ENCODE measurements at places on chromosomes 6 and 20.

DNA sequence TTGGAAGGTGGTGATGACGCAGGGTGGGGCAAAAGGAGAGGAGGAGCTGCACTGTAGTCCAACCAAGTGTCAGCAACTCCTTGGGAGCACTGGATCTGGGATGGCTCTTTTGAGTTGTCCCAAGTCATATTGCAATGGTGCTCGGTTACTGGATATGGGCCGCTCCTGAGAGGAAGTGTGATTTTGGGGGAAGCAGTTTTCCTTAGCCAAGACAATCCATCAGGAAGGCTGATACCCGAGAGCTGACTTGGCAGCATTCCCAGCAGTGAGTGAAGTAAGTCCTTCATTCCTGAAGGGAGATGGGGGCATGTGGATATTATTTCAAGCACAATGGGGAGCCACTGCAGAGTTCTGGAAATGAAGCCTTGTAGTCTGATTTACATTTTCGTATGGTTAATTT, 354.1 kb downstream of the RFPL4B start:
- DNase-seq: no peak

DNA sequence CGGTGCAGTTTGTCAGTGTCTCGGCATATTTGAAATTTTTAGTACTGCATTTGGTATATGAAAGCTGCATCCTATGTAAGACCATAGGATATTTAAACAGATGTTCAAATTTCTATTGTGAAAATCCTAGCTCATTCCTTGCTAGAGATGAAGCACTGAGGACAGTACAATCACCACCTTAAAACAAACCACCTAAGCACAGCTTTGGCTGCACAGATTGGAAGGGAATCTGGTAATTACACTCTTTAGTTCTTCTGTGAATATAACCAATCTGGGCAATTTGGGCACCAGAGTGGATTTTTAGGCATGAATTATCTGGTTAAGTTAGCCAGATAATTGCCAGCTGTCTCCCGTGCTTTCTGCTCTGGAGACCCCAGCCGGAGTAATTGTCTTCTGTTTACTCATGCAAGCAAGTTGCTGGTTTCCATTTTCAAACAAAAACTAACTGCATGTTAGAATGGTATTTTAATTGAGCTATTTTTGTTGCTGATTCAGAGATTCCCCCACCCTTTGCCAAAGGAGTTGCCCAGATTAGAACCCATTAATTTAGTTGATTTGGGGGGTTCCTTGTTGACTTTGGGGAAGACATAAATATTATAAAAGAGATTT, 36.9 kb downstream of the E2F3 start:
- no peak for DNase-seq

- DNase-seq: no peak
These were observed 6.7 kb upstream of the BEND3 start for GRCh38 chr6:107121964-107122495.

GRCh38 chr20:64027981-64028685, 7.8 kb upstream of the C20orf204 start:
- DNase-seq: no peak

DNA sequence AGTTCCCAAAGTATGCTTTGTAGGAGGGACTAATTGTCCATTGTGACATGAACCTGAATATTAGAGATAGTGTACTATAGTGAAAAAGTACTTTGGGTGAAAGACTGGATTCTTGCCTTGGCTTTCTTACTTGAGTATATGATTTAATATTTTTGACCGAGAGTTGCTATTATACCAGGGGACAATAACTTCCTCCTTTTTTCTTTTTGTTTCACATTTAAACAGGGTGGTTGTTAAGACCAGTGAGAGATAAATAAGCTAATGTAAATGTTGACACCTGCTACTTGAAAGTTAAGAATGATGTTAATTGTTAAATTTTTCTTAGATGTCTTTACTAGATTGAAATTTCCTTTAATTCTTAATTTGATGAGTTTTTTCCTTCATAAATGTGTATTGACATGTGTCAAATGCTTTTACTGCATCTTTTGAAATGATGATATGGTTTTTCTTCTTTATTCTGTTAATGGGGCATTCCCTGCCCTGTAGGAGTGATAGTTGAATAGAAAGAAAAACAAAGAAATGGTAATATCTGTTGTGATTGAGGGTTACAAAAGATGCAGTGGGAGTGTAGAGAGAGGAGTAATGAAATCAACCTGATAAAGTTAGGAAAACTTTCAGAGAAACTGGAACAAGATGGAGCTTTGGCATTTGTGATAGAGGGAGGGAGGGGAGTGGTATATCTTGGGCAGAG, 48.4 kb downstream of the ZFAND3 start:
- no peak for DNase-seq

DNA sequence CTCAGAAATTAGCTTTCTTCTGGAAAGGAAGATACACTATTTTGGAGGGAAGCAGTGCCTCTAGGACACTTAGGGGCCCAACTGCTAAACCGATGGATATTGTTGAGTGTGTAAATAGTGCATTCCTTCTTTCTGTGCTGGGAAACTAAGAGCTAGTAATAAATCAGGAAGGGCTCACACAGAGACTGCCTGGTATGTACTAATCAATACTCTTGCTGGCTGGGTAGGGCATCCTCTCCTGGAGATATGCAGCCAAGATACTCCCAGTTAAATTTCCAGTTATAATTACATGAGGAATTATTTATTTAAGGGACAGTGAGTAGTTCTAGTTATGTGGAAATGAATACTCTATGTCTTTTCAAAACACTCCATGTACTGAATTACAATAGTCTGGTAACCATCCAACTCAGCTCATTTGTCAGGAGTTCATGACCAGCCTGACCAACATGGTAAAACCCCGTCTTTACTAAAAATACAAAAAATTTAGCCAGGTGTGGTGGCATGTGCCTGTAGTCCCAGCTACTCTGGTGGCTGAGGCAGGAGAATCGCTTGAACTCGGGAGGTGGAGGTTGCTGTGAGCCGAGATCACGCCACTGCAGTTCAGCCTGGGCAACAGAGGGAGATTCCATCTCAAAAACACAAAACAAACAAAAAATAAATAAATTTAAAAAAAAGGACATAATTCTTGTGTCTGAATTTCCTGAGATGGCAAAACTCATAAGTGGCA, 100.0 kb downstream of the OR2B2 start:
- no peak for DNase-seq

DNA sequence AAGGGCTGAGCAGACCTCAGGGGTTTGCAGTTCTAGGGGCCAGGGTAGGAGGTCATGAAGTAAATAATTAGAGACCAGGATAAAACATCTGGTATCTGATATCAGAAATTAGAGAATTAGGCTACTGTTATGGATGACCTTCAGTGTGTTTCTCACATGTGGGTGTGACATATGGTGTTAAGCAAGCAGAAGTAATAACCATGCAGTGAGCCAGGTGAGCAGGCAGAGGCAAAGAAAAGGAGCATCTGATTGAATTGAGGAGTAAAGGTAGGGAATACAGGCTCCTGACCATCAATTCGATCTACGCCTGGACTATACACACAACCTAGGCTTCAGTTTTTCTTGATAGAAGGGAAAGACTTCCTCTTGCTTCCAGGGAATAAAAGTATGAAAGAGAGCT, 34.7 kb upstream of the MAP3K7 start:
- DNase-seq: no peak

DNA sequence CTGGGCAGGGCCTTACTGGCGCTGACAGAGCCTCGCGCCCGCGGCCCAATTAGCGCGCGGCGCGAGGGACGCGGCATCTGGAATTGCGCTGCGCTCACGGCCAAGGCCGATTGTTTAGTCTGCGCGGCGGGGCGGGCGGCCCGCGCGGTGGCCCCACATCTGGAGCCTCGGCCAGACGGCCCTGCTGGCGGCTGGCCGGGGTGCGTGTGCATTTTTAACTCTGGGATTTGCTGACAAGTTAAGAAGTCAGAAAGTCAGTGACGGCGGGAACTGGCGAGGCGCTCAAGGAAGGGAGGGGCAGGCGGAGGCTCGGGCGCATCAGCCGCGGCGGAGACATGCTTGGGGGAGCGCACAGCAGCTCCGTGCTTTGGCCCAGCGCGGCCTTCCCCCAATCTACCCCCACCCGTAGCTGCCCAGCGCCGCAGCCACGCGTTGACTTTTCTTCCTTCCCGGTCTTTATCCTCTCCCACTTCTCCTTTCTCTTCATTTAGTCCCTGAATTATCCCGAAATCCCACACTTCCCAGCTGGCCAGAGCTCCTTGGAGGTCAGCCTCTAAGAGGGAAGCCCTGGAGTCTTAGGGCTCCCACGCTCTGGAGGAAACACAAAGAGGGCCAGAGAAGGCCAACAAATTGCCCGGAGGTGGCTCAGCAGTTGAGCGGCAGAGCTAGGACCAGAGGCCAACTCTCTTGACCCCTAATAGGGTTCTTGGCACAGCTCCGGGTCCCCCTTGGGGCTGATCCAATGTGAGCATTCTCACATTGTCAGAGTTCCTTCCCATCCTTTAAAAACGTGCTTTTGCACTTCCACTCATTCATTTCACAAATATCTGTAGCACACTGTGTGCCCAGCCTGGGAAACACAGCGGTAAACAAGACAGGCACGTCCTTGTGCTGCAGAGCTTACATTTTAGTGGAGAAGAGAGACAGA, 40.8 kb upstream of the FOXP4 start:
- no peak for DNase-seq

GRCh38 chr20:37901654-37902503, 1.0 kb upstream of the VSTM2L start:
- no peak for DNase-seq

- DNase-seq: no peak
These were observed 400.6 kb downstream of the ESR1 start for GRCh38 chr6:152207915-152208714.

DNA sequence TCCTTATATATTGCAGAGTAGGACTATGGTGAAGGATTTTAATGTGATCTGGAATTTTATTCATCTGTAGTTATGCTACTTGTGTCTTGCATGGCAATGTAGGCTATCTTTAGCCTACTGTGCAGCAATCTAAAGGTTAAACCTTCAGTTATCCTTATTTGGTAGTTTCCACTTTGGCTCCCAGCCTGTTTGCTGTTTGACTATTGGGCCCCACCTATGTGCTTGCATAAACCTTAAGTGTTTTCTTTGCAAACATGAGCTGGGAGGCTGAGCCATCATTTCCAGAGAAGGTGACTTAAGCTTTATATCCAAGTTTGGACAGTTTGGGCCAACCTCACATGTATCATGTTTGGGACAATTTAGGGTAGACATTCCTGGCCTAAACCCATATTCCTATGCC, 537.5 kb downstream of the BTBD3 start:
- DNase-seq: no peak

DNA sequence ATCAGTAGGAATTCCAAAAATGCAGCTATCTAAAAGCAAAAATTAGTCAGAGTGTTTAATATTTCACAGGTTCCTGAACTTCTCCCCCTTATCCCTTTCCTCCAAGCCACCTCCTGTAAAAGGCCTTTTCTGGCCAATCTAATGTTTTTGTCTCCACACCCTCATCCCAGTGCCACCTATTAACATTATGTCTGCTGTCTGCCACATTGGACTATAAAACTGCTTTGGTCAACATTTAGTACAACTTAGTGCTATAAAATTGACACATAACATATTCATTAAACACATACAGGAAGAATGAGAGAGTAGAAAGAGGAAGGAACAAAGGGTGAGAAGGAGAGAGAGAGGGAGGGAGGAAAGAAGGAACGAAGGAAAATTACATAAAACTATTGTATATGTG, 47.7 kb downstream of the MMUT start:
- DNase-seq: no peak

DNA sequence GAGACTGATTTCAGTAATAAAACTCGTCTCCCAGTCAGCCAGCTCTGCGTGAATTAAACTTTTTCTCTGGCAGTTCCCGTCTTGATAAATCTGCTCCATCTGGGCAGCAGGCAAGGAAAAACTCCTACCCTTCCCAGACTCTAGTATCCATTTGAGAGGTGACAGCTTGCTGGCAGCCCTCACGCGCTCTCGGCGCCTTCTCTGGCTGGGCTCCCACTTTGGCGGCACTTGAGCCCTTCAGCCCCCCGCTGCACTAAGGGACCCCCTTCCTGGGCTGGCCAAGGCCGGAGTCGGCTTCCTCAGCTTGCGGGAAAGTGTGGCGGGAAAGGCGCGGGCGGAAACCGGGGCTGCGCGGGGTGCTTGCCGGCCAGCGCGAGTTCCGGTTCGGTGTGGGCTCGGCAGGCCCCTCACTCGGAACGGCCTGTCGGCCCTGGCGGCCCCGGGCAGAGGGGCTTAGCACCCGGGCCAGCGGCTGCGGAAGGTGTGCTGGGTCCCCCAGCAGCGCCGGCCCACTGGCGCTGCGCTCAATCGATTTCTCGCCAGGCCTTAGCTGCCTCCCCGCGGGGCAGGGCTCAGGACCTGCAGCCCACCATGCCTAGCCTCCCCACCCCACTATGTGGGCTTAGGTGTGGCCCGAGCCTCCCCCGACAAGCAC, 21.8 kb upstream of the GMPR start:
- DNase-seq: no peak

DNA sequence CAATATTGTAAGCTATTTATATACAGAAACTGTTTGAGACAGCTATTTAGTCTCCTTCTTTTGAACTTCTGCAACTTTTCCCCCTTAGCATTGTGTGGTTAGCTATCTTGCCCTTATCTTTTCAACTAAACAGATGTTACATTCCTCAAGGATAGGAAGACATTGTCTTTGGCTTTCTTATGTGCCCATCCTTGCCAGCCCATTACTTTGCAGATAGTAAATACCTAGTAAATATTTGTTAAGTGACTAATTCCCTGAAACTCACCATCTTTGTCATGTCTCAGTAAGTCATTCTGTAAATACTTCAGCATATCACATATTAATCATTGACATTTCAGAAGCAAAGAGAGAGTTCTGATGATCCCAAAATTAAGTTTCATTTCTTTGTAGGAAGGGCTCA, 69.1 kb upstream of the FLRT3 start:
- DNase-seq: no peak

DNA sequence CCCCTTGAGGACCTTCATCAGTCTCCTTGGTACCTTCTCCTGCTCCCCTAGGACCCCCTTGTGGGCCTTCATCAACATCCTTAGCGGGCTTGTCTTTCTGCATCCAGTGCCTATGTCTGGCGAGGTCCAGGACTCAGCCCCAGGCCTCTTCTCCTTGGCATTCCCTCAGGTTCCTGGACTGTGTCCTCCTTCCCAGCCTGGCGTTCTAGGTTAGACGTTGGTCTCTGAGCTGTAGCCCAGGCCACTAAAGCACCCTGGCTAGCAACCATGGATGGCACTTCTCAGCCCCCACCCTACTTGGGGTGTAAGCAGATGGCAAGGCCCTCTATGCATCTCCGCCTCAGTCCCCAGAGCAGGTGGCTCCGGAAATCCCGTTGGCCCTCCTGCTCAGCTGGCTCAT, 51.5 kb upstream of the NNAT start:
- DNase-seq: no peak

DNA sequence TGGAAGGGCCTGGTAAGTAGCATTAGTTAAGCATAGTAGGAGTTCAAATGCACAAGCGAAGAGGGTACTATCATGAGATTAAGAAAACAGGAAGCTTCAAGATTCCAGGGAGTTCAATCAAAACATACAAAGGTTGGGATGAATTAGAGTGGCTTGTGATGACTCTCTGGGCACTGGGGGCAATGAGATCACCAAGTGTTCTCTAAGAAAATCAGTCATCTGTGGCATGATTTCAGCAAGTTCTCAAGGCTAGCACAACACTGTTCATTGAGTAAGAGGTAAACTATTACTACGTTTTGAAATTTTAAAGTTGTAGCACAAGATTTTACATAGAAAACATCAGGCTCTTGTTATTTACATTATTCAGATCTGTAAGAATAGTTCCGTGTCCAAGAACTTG, 139.7 kb upstream of the FLRT3 start:
- peak; percentile 44 for DNase-seq

GRCh38 chr6:47520282-47520681, 42.7 kb downstream of the CD2AP start:
- no peak for DNase-seq
